ENCODE measurements at places on chromosomes 2 and 18.

DNA sequence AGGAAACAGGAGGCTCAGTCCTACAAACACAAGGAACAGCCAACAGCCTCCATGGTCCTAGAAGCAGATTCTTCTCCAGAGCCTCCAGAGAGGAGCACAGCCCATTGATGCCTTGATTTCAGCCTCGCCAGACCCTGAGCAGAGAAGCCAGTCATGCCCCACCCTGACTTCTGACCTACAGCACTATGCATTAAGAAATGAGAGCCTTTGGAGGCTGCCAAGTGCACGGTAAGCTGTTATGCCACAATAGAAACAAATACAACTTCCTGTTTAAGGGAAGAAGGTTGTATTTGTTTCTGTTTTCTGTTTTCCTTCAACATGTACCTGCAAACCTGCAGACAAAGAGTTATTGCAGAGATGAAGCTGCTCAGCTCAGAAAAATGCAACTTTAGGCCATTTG, 181.3 kb upstream of the AGAP1 start:
- no peak for DNase-seq

- no peak for DNase-seq
These were observed 354.6 kb upstream of the SETBP1 start for GRCh38 chr18:44325903-44326635.

- DNase-seq, result no peak
These were observed 79.3 kb downstream of the CEP192 start for GRCh38 chr18:13070460-13070859.

DNA sequence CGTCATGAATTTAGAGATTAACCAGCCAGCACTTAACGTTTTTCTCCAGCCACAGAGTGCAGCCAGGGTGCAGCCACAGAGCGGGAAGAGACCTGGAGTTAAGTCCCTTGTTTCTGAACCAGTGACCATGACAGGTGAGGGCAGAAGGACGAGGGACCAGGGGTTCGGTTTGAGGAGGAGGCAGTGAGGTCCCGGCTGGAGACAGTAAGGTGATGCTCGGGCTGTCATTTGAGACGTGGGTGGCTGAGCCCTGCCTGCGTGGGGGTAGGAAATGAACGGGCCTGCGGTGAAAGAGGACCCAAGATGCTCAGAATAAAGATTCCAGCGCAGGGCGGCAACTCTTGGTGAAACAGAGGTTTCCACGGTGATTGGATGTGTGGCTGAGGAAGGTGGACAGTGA, 205.9 kb downstream of the SNTG2 start:
- no peak for DNase-seq

DNA sequence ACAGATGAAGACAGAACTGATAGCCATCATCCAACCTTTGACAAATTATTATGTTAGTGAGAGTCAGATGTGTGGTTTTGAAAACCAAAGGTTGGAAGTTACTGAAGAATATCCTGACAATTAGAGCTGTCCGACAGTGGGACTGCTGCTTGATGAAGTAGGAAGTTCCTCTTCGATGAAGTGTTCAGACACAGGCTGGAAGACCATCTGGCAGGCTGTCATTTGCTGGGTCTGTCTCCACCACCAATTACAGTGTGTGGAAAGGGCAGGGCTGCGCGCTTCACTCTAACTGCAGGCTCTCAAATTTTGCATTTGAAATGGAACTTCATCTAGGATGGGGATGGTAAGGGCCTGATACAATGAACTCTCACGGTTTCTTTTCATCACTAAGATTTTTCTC, 313.8 kb downstream of the PIK3C3 start:
- DNase-seq, result no peak

GRCh38 chr2:223457301-223457700, 144.9 kb downstream of the SCG2 start:
- DNase-seq, result no peak

DNA sequence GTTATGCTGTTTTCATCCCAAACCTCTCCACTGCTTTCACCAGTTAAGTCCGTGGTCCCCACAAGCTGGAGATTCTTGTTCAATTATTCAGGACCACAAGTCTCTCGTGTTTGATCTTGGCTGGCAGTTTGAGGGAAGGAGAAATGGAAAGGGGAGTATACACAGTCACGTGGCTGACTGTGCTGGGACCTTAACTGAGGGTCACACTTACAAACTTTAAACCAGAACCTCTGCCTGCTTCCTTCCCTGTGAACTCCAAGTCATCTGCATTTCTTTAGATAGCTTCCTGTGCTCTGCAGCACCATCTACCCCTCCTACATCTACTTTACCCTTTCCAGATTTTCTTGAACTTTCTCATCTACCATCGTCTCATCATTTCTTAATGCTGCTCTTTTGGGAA, 91.7 kb downstream of the ARHGEF4 start:
- no peak for DNase-seq

DNA sequence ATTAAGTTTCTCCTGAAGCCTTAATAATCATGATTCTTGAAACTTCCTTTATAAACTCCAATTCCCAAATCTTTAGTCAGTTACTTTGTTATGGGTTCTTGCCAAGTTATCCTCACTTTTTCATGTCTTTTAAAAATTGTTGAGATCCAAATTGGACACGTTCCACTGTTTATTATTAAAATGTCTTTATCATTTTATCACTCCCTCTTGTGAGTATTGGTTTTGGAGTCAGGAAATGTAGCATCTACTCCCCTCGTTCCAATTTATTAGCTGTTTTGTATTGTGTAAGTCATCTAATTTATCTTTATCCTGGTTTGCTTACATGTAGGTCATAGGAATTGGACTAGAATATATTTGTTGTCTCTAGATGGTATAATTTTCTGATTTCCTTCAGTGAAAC, 213.1 kb upstream of the SLC39A10 start:
- no peak for DNase-seq

DNA sequence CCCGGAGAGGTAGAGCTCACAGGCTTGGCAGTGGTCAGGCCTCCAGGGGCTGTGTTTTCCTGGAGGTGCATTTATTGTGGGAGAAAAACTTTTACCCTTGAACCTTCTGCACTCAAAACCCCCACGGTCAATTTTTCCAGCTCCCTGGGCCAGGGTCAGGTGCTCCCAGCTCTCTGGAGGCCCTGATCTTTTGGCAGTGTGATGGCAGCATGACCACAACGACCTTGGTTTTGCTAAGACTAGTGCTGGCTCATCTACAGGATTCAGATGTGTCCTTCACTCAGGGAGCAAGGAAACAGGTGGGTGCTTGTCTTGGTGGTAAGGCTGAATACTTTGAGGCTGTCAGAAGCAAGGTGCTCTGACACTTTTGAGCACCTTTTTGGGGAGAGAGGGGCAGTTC, 92.3 kb downstream of the CCDC93 start:
- no peak for DNase-seq

GRCh38 chr2:42236911-42237310, 67.8 kb downstream of the EML4 start:
- no peak for DNase-seq

- DNase-seq, result no peak
These were observed 80.4 kb downstream of the LCLAT1 start for GRCh38 chr2:30527411-30527810.

DNA sequence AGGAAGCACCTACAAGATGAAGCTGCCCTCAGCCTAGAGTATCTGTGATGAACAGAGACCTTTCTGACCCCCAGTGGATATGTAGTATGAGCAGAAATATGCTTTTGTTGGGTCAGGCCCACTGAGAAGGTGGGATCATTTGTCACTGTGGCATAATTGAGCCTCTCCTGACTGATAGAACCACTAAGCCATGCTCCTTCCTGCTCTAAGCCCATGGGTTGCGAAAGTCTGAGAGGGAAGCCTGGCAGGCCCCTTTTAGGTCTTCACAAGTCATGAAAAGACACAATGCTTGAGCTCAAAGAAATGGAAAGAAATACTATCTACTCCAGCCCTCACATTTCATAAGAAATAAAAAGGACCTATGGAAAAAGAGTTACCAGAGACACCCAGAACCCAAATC, 127.7 kb downstream of the TNS1 start:
- DNase-seq, result no peak

- DNase-seq, result no peak
These were observed 15.0 kb upstream of the GPR17 start for GRCh38 chr2:127630864-127631540.

GRCh38 chr2:44169155-44169898, 652 bp downstream of the PPM1B start:
- no peak for DNase-seq

DNA sequence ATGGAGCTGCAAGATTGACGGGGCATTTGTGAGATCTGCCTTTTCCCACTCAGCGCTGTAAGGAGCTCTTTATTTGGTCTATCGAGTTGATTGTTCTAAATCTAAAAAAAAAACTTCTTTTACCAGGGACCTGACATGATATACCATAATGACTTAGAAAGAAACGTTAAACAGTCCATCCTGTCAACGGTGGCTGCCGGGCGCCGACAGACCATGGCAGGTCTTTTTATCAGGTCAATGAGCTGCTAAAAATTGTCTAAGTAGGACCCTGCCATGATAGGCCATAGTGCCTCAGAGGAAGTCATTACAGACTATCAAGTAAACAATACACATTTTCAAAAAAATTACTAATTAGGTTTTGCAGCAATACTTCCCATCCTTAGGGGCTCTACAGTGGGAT, 87.9 kb downstream of the KLHL14 start:
- DNase-seq, result no peak

DNA sequence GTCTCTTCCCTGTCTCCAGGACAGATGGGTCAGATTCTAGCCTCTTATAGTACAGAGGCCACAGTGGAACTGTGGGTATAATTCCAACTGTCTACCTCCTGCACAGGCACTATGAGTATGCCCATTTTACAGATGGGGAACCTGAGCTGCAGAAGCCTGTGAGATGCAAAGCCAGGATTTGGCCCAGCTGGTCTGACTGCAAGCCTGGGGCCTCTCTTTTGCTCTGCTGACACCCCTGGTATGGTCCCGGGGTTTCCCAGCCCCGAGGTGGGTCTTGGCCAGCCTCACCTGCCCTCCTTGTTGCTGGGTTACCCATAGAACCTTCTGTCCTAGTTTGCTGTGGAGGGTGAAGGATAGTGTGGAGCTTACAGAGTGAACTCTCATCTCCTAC, 9.8 kb downstream of the HS6ST1 start:
- DNase-seq, result peak; percentile 28

DNA sequence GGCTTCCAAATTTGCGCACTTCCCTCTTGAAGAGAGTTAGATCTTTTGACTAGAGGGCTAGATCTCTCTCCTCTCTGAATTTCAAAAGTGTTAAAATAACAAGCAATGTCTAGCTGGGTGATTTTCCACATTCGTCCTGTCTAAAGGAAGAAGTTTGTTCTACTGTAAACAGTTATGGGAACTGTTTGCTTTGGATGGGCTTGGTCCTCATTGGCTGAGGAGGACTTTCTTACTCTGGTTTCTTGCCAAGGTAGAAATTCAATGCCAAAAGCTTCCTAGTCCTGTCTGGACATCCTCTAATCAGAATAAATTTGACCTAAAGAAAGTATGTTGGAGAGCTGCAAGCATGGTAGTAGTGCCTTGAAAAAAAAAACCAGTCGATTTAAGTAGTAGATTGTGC, 47.4 kb upstream of the RAPH1 start:
- DNase-seq, result no peak

GRCh38 chr2:242041816-242042215, 172.3 kb downstream of the RTP5 start:
- no peak for DNase-seq

GRCh38 chr2:212974692-212975091, 176.7 kb downstream of the IKZF2 start:
- DNase-seq, result no peak

- DNase-seq, result peak; percentile 91
These were observed at the start of gene ANAPC1 for GRCh38 chr2:111883661-111884591. TSS of gene ANAPC1 (minus strand) at chr2:111884193. CDS start at chr2:111880825, 3,368 bp downstream.
